Breast epithelium (tissue), 4 donors: ENCODE measurements at places on chromosomes 4 and X. TPM values are rescaled to one million over a fixed set of nuclear protein-coding genes. Genes with fewer than 3 reads are reported as not detected.

DNA sequence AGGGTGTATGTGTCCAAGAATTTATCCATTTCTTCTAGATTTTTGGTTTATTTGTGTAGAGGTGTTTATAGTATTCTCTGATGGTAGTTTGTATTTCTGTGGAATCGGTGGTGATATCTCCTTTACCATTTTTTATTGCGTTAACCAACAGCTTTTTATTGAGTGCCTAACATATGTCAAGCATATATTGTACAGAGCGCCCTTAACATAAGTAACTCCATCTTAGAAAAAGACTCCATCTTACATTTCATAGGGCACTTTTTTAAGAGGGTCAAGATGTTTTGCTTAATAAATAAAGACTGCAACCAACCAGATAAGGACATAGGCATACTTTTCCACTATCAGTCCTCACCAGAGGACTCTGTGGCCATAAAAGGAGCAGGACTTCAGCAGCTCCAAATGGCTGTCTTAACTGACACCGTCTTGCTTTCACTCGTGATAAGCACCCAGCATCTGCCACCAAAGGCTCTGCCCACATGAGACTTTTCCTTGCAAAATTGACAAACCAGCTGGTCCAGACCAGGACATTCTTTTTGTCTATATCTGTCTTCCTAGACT is 75.0 kb downstream of the HS6ST2 start:
- H3K4me1 ChIP-seq, result no peaks in the 10 kb centered on the region
- peaks cover 20% of the 10 kb centered on the region for H3K27me3 ChIP-seq
- H3K4me3 ChIP-seq, result no peak overlapping the region
- H3K27ac ChIP-seq, result no peak overlapping the region
- H3K36me3 ChIP-seq, result no peaks in the 10 kb centered on the region

- H3K27ac ChIP-seq, result no peak overlapping the region
- H3K4me3 ChIP-seq, result no peak overlapping the region
- no peak for DNase-seq
- H3K27me3 ChIP-seq, result no peaks in the 10 kb centered on the region
- no peaks in the 10 kb centered on the region for H3K36me3 ChIP-seq
- no peaks in the 10 kb centered on the region for H3K4me1 ChIP-seq
Measured at GRCh38 chr4:159019356-159019755, 83.5 kb upstream of the RAPGEF2 start.

DNA sequence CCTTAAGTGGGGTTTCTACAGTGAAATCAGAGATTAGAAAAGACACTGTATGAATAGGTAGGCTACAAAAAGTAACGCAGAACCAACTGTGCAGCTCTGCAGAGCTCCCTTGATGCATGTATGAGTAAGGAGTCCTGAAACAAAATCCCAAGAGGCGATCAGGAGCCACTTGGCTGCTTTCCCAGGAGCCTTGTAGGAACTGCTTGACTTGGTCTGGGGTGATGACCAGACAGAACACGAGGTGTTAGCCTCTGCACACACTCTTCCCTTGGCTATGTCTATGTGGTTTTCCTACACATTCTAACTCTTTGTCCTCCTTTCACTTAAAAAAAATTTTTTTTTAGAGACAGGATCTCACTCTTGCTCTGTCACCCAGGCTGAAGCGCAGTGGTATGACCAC is 22.8 kb upstream of the AP1S2 start:
- no peaks in the 10 kb centered on the region for H3K36me3 ChIP-seq
- DNase-seq, result no peak
- H3K27ac ChIP-seq, result no peak overlapping the region
- H3K27me3 ChIP-seq, result no peaks in the 10 kb centered on the region
- H3K4me3 ChIP-seq, result no peak overlapping the region

GRCh38 chr4:184016759-184017668 is 111.9 kb downstream of the STOX2 start:
- H3K4me1 ChIP-seq, result no peaks in the 10 kb centered on the region
- H3K4me3 ChIP-seq, result no peak overlapping the region
- H3K27ac ChIP-seq, result no peak overlapping the region
- no peaks in the 10 kb centered on the region for H3K27me3 ChIP-seq
- no peak for DNase-seq

DNA sequence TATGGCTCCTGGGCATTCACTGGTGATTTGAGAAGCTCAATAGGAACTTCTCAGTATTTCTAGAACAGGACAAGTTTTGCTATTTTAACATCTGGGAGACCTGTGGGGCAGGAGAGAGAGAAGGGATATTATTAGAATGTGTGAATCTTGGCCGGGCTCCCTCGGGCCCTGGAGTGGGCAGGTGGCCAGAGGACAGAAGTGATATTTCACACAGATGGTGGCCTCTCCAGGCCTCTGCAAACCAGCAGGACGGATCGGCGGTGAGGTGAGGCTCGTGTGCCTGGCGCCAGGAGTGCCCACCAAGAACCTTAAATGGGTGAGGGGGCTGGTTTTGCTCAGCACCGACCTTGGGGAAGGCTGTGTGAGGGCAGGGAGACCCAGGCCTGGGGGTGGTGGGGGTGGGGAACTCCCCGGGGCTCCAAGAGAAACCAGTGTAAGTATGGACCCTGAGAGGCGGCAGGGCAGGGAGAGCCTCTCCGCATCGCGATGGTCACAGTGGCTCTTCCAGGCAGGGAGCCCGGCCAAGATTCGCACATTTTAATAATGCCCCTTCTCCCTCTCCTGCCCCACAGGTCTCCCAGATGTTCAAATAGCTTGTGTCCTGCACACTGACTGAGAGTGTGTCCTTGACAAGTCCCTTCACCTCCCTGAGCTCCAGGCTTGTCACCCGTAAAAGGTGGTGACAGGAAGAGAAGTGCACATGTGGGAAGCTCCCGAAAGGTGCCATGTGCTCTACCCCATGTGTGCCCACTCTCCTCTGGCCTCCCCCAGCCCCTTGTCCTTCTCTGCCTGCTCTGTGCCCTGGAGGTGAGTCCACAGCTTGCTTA is 64.9 kb downstream of the SORCS2 start:
- H3K36me3 ChIP-seq, result no peaks in the 10 kb centered on the region
- H3K27ac ChIP-seq, result no peak overlapping the region
- no peaks in the 10 kb centered on the region for H3K4me1 ChIP-seq
- no peak overlapping the region for H3K4me3 ChIP-seq

DNA sequence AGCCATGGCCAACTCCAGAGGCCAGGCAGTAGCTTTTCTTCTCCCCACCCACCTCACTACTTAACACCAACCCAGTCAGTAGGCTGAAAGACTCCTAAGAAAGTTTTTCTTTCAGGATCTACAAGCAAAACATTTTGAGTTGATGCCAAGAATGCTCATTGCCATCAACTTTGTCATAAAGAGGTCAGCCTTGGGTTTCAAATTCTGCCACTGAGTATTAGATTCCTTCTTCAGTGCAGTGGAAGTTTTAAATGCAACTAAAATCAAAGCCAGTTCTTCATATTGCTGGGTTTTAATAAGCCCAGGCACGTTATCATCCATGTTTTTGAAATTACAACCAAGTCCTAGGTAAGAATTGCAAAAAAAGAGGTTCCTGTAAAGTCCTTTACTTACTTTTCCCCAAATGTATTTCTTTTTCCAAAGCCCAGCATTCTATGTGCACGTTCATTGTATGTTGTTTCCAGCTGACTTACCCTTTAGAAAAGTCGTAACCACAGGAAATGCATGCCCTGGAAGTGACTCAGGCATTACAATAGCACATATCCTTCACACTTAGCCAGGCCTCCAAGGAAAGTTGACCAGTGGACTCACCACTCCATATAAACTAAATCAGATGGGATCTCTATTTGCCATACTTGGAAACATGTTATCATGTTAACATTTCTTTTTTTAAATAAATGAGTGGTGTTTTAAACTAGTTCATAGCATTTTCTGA is 229.9 kb downstream of the SOX3 start:
- no peak overlapping the region for H3K4me3 ChIP-seq
- no peaks in the 10 kb centered on the region for H3K36me3 ChIP-seq
- H3K27me3 ChIP-seq, result no peaks in the 10 kb centered on the region

GRCh38 chr4:95833711-95834194 is 6.1 kb upstream of the PDHA2 start:
- H3K27ac ChIP-seq, result no peak overlapping the region
- no peaks in the 10 kb centered on the region for H3K27me3 ChIP-seq
- no peaks in the 10 kb centered on the region for H3K4me1 ChIP-seq

The SLITRK4 gene
- 2.0 TPM for total RNA-seq

The SPP1 gene
- total RNA-seq, result 508 TPM
